Hematopoietic multipotent progenitor cell treated with erythropoietin and hydrocortisone succinate and interleukin-3 and kit ligand, for 17 days (in vitro differentiated cells): ENCODE measurements at places on chromosomes 4 and X.

- DNase-seq = no peak
Measured at GRCh38 chrX:77415161-77415560, 32.0 kb upstream of the FGF16 start.

GRCh38 chr4:19401301-19402080, 850.2 kb upstream of the SLIT2 start:
- no peak for DNase-seq

DNA sequence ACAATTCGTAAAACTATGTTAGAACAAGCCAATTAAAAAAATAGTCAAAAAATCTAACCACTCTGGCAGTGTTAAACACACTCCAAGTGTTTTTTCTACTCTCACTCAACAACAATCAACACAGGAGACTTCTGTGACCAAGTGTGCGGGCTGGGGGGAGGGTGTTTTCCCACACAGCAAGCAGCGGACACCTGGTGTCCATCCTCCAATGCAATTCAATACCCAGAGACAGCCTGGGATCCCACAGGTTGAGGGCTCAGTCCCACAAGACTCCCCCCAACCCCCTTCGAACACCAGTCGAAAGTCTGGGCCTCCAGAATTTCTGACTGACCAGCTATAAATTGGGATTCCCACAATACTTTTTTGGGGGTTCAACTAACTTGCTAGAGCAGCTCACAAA, 8.3 kb upstream of the PIM2 start:
- no peak for DNase-seq

DNA sequence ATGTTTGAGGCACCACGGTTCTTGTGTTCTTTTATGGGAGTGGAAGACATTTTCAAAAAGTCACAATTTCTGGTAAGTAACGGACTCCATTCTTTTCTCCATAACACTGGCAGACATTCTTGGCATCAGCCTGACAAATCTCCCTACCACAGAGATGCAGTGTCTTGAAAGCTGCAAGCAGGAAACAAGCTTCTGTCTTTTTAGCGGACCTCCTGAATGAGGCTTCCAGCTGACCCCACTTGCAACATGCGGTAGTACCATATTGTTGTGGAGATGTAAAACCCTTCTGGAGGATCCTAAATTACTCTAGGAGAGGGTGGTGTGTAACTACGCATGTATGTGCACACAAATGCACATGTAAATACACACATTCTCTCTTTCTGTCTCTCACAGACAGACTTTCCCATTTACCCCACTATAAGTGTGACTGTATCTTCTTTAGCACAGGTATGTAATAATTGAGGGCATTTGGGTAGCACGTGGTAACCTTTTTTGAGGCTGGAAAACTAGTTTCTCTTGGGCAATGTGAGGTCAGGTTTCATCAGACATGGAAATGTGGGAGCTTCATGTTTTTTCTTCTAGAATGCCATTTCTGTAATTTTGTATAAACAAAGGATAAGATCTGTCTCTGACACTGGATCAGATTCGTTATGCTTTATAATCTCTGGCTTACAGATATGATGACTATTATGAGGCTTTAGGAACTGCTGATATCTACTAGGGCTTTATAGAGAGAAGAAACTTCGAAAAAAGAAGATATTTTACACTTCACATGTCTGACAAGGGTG, 130.1 kb downstream of the MGST2 start:
- DNase-seq = no peak

- DNase-seq = no peak
Measured at GRCh38 chr4:37653601-37654000, 32.6 kb downstream of the RELL1 start.

GRCh38 chr4:168433571-168433970, 46.7 kb downstream of the DDX60L start:
- no peak for DNase-seq

DNA sequence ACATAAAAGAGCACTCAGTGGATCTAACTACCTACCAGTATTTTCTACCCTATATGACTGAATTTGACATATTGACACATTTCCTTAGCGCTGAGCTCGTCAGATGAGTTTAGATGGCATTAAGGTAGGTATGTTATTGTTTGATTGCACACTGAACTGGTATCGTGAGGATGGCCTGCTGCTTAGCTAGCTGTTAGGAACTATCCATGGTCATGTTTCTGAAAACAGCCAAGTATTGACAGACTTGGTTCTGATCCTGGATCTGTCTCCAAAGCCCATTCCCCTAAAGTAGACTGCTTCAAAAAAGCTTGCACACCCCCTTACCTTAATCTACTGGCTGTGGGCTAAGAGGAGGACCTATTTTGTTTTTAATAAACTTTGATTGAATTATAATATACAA, 32.9 kb downstream of the FNIP2 start:
- DNase-seq = no peak
